Upper lobe of left lung (tissue), 6 donors: ENCODE measurements at places on chromosomes 5 and 9.

DNA sequence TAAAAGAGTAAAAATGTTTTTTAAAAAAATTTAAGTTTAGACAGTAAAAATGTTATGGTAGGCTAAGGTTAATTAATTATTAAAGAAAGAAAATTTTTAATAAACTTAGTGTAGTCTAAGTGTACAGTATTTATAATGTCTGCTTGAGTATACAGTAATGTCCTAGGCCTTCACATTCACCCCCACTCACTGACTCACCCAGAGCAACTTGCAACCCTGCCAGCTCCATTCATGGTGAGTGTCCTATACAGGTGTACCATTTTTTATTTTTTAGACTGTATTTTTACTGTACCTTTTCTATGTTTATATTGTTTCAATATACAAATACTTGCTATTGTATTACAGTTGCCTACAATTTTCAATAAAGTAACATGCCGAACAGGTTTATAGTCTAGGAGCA, 234.1 kb downstream of the AUH start:
- DNase-seq, result no peak

GRCh38 chr5:66358741-66359140, 214.6 kb downstream of the SREK1 start:
- DNase-seq, result no peak

GRCh38 chr5:59187857-59188256, 605.0 kb downstream of the RAB3C start:
- no peak for DNase-seq

- DNase-seq, result no peak
Measured at GRCh38 chr9:117535434-117535833, 120.6 kb upstream of the ASTN2 start.

- no peak for DNase-seq
Measured at GRCh38 chr5:160272264-160272663, 40.1 kb downstream of the CCNJL start.

DNA sequence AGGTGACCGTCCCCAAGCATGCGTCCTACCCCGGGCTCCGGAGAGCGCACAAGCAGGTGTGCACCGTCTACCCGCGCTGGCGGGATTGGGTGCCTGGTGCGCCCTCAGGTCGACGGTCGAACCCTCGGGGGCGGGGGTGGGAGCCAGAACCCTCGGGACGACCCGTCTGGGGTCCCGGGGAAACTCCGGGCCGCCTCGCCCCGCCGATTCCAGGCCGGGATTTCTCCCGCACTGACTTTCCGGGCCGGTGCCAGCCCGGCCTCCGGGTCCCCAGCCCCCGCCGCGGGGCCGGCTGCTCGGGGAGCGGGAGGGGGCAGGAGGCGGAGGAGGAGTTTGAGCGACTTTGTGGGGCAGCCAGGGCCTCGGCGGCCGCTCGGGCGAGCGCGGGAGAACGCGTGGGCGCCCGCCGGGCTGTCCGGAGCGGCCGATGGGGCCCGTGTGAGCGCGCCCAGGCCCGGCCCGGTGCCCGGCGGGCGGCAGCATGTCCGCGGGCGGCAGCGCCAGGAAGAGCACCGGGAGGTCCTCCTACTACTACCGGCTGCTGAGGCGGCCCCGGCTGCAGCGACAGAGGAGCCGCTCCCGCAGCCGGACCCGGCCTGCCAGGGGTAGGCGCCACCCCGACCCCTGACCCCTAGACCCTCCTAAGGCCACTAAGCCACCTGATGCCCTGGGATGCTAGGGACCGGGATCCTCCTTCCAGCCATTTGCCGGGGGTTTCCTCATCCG, at the start of gene DAB2IP:
Gene DAB2IP, plus strand, starts transcription at position 340 of the 726 bp plus-strand sequence. Its CDS starts 142 bp downstream, at position 482.
- DNase-seq, result peak; percentile 48

DNA sequence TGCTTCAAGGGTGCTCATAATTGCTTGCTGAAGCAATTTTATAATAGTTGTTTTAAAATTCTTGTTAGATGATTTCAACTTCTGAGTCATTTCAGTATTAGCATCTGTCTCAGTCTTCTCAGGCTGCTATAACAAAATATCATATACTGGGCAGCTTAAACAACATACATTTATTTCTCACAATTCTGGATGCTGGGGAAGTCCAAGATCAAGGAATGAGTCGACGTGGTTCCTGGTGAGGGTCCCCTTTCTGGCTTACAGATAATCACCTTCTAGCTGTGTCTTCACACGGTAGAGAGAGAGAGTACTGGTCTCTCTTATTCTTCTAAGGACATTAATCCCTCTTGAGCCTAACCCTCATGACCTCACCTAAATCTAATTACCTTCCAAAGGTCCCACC, 160.4 kb downstream of the SIL1 start:
- no peak for DNase-seq

DNA sequence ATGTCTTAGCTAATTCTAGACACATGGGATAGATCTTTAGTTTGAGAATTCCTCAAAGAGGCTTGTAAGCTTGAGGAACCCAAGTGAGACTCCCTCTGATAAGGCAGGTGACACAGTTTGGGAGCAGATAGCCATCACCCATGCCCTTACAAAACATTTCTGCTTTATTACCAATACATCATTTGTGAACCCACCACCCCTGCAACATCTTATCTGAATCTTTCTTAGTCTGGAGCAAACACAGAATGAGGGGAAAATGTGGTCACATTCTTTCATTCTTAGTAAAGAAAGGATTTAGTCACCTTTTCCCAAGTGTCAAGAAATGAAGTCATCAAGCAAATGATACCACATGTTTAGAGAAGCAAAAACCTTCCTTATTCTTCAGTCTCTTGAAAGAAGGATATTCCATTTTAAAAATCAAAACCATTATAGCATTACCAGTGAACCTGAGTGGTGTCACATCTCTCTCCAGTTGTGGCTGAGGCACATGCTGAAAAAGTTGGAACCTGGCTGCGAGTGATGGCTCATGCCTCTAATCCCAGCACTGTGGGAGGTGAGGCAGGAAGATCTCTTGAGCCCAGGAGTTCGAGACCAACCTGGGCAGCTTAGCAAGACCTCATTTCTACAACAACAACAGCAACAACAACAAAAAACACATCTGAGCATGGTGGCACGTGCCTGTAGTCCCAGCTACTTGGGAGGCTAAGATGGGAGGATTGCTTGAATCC, 65.9 kb downstream of the PRKACG start:
- no peak for DNase-seq

DNA sequence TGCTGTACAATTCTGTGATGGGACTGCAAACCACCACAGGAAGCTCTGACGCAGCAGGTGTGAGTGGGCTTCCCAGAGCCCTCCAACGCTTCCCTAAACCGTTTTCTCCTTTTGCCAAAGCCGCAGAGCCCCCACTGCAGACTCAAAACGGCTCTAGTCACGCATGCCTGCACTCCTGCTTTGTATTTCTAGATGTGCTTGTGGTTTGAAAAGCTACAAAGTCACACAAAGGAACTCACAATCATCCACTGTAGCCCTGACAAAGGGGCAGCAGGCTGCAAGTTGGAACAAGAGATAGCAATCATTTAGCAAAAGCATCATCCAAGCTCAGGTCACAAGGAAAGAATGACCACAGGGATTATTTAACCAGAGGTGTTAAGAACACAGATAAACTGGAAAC, 79.3 kb downstream of the PTPN3 start:
- no peak for DNase-seq

DNA sequence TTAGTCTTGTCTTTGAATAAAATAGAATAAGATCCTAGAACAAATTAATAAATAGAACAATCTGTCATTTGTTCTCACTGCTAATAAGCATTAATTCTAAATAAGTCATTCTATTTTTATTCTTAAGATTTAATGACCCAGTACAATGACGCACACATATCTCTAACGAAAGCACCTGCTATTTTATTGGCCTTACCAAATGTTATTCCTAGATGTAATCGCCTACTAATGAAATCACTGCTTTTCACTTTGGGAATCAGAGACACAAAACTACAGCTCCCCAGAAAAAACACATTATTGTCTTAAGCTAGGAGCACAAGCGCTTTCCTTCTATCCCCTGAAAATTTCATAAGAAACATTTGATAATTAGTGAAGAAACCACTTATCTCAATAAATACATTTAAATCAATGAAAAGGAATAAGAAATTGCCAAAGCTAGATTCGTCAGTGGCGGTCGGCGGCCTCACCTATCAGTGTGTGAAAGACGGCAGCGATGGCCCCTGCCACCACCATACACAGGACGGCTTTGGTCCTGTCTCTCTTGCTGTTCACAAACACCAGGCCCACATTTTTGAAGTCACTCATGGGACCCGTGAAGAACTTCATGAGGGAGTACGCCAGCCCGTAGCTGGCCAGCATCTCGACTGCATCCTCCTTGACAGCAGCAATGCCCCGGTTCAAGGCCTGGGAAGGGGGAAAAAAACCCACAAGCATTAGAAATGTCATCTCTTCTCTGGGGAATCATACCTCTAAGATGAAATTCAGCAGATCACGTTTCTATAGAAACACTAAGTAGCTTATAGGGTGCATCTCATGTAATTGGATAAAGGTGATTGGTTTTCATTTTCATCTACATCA, 102.8 kb downstream of the ANKH start:
- no peak for DNase-seq

- DNase-seq, result no peak
Measured at GRCh38 chr9:76756268-76756640, 8.0 kb upstream of the PCA3 start.

GRCh38 chr5:159908591-159908940, 7.7 kb upstream of the ADRA1B start:
- DNase-seq, result no peak

- peak; percentile 93 for DNase-seq
Measured at GRCh38 chr9:92808726-92809451, 44.3 kb upstream of the BICD2 start.

- no peak for DNase-seq
Measured at GRCh38 chr5:67257500-67257899, 60.9 kb upstream of the CD180 start.

- DNase-seq, result no peak
Measured at GRCh38 chr5:65539827-65540226, 23.1 kb downstream of the CENPK start.

DNA sequence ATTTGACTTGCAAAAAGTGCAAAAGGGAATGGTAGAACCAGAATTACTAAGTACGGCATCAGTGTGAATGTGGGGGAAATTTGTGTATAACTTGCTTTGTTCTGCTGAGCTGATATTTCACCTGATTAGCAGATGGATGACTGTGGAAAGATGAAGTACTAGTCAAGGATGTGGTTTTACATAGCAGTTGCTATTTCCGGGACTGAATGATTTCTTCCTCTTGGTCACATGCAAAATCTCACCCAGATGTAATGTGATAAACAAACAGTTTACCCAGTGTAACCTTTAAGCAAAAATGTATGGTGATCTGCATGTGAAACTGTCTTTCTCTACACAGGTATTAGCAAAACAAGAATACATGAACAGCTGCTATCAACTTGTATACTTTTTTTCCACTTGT, 46.1 kb downstream of the DCP2 start:
- DNase-seq, result no peak

DNA sequence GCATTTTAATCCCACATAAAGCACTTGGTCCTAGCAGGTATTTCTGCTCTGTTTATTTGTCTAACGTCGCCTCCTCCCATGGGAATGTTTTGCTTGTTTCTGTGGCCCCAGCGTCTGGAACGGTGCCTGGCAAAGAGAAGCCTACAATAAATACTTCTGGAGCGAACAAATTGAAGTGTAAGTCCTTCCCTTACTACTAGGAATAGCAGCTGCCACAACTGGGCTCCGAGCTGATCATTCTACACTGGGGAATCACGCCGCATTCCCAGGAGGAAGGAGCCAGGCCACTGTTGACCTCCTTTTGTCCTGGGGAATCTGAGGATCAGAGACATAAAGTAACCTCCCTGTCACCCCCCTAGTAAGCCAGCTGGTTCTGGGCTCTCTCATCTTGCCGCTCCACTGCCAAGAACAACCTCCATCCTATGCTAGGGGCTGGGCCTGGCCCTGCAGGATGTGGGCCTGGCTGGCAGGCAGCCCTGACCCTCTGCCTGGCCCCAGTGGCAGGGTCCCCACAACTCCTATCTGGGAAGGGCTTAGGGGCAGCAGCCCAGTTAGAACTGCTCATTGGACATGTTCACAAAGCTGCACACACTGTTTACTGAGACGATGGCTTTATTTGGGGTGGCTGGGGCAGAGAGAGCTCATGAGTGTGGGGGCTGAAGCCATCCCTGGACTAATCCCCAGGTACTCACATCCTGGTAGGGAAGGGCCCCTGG, 82.8 kb downstream of the GTF3C4 start:
- DNase-seq, result peak; percentile 41

DNA sequence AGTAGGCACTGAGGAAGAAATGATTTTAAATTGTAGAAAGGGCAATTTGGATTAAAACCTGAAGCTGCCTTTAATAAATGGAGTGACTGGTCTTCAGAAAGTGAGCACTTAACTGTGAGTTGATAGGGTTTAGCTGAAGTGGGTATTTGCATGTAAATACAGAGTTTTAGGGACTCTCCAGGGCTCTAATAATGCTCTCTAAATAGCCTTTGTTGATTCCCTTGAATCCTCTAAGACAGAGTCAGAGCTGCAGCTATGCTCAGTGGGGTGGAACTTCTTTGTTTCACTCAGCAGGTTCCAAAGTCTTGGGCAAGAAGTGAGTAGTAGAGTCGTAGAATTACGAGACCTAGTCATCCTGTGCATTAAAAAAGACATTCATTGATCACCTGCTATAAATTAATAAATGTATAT, 21.4 kb downstream of the GLRA1 start:
- no peak for DNase-seq

DNA sequence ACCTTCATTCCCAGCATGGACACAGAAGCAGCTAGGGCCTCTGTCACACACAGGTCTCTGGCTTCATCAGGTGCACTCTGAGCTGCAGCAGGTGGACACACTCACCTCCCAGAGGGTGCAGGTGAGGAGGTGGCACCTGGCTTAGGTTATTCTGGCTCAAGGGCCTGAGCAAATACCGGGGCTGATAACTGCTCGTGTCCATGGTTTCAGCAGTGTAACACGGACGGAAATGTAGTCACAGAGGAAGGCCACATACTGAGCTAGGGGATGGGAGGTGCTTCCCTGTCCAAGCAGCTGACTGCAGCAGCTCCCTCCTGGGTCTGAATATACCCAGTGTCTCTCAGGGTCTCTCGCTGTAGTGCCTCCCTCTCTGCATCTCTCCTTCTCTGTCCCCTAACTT, 5.7 kb downstream of the PHF2 start:
- DNase-seq, result no peak

- no peak for DNase-seq
Measured at GRCh38 chr5:62596096-62596495, 17.5 kb downstream of the LRRC70 start.

GRCh38 chr9:81074221-81074620, 615.1 kb downstream of the TLE1 start:
- DNase-seq, result no peak

DNA sequence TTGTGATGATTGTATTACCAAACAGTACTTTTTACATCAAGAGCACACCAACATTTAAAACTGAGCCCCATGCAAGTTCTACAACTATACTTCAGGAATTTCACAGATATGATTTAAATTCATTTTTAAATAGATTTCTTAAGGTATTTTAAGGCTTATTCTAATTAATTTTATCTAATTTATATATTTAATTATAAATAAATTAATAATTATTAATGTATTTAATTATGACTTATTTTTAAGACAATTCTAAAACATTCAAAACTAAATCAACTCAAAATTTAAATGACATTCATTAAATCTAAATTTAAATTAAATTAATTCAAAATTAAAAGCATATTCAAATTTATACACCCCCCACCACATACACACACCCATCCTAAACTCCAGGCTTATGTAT, 299.2 kb downstream of the NFIB start:
- no peak for DNase-seq
